Mammary epithelial cell (primary cell): ENCODE measurements at places on chromosomes 1 and 21. TPM values are rescaled to one million over a fixed set of nuclear protein-coding genes. Genes with fewer than 3 reads are reported as not detected.

- no peak for DNase-seq
Measured at GRCh38 chr1:158013840-158014730, 20.6 kb downstream of the KIRREL1 start.

The PDZK1 gene
- 0.24 and 0.31 TPM in 2 replicates for total RNA-seq

- no peak for DNase-seq
Measured at GRCh38 chr1:158067662-158068061, 74.2 kb downstream of the KIRREL1 start.

DNA sequence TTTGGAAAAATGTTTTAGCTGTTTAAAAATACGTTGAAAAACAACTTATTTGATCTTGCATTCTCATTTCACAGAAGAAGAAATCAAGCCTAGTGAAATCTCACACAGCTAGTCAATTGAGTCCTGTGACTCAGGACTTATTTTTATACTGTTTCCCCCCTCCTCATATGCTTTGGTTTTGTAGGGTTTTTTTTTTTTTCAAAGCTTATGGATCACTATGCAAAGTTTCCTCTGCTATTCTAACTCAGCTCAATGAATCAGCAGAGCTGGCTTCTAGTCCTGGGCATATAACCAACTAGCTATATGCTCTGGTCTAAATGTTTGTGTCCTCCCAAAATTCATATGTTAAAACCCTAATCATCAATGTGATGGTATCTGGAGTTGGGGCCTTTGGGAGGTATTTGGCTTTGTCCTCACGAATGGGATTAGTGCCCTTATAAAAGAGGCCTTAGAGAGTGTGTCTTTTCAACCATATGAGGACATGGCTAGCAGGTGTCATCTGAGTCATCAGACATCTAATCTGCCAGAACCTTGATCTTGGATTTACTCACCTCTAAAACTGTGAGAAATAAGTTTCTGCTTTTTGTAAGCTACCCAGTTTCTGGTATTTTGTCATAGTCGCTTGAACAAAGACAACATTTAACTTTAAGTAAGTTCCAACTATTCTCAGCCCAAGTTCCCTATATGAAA, 317.2 kb upstream of the C1orf87 start:
- DNase-seq = no peak

- DNase-seq = no peak
Measured at GRCh38 chr21:22806278-22806677, 1808.1 kb downstream of the NCAM2 start.

GRCh38 chr1:21311016-21311415, 20.8 kb upstream of the ECE1 start:
- no peak for DNase-seq

DNA sequence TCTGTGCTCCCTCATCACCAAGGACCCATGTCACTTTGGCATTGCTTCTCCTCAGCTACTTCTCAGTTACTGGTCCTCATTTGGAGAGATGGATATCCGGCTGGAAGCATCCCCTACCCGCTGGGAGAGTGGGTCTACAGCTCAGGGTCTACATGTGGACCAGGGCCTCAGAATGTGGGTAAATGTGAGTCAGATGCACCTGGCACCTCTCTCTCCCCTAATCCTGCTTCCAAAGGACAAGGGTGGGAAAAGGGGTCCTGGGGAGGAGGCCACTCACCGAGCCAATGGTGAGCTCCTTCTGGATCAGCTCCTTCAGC, 908 bp downstream of the S100A6 start:
- no peak for DNase-seq

DNA sequence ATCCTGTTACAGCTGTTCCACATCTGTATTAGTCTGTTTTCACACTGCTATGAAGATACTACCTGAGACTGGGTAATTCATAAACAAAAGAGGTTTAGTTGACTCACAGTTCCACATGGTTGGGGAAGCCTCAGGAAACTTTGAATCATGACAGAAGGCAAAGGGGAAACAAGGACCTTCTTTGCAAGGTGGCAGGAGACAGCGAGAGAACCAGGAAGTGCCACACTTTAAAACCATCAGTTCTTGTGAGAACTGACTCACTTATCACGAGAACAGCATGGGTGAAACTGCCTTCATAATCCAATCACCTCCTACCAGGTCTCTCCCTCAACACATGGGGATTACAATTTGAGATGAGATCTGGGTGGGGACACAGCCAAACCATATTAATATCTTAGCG, 110.3 kb upstream of the TRABD2B start:
- DNase-seq = peak; percentile 53

DNA sequence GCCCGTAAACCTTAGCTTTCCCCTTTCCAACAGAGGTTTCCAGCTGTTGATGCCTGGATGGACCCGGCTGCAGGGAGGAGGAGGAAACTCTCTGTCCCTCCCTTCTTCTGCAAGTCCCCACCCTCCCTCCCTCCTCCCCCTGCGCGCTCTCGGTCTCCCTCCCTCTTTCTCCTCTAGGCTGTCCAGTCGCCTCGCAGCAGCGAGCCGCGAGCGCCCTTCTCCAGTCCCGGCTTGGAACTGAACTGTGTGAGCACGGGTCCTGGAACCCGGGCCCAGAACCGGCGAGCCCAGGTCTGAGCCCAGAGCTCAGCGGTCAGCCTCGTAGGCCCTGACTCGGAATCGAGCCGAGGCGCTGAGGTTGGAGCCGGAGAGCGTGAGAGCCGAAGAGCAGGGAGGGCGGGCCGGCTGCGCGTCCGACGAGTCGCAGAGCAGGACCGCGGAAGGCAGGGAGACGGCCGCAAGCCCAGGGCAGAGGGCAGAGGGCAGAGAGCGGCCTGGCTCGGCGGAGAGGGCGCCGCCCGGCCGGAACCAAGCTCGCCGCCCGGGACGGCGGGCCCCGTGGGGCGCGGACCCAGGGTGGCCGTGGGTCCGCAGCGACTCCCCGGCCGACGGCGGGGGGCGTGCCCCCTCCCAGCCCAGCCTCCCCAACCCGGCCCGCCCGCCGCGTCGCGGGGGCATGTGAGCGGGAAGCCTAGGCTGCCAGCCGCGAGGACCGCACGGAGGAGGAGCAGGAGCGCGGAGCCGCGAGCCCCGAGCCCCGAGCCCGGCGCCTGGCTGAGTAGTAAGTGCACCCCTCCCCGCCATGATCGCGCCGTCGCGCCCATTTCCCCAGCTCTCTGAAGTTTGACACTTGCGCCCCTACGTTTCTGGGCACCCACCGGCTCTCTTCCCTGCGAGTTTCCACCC, at the start of gene SOX13:
Gene SOX13 (plus strand): TSS at position 185 of the 906 bp plus-strand sequence. CDS start 39,801 bp downstream, outside the sequence.
- peak; percentile 89 for DNase-seq
